ENCODE measurements at places on chromosomes 7 and 10.

GRCh38 chr7:20217193-20217948 is at the start of gene MACC1:
Gene MACC1, minus strand, starts transcription at chr7:20217384. Its CDS starts 55,522 bp downstream, at chr7:20161862.
- peak; percentile 16 for DNase-seq

GRCh38 chr10:132259702-132260482 is 47.9 kb downstream of the STK32C start:
- no peak for DNase-seq

GRCh38 chr10:131315344-131315743 is 3.8 kb upstream of the TCERG1L start:
- DNase-seq = no peak

DNA sequence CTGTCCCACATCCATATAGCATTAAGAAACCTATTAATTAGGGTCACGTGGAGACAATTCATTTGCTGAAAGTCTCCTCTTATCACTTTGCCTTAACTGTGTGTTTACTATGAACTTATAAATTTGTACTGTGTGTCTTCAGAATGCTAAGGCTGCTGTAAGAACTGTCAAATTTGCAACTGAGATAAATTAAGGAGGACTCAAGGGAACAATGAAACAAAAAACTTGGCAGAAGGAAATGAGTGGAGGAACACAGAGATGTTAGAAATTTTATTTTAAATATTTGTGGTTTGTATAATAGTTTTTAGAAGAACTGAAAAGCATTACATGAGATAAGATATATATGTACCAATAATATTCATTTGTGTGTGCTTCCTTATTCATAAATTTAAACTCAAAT is 1005.3 kb upstream of the SORCS1 start:
- DNase-seq = no peak

GRCh38 chr7:18666107-18666728 is 170.7 kb downstream of the HDAC9 start:
- DNase-seq = peak; percentile 62

DNA sequence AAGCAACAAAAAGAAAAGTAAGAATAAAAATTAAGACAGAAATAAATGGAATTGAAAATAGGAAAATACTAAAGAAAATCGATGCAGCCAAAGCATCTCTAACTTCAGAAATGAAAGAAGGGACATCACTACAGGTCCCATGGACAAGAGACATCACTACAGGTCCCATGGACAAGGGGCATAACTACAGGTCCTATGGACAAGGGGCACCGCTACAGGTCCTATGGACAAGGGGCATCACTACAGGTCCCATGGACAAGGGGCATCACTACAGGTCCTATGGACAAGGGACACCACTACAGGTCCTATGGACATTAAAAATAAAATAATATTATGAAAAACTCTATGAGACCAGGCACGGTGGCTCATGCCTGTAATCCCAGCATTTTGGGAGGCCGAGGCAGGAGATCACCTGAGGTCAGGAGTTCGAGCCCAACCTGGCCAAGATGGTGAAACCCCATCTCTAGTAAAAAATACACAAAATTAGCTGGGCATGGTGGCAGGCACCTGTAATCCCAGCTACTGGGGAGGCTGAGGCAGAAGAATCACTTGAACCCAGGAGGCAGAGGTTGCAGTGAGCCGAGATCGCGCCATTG is 101.0 kb upstream of the DNAAF5 start:
- no peak for DNase-seq

DNA sequence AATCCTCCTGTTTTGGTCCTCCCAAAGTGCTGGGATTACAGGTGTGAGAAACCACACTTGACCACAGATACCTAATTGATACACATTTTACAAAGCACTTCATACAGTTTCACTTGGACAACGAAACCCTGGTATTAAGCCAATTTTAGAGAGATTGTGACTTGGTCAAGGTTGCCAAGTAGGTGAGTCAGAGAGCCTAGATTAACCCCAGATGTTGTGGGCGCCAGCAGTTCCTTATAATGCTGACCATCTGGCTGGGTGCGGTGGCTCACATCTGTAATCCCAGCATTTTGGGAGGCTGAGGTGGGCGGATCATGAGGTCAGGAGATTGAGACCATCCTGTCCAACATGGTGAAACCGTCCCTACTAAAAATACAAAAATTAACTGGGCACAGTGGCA is 4.9 kb upstream of the PHKG1 start:
- no peak for DNase-seq

DNA sequence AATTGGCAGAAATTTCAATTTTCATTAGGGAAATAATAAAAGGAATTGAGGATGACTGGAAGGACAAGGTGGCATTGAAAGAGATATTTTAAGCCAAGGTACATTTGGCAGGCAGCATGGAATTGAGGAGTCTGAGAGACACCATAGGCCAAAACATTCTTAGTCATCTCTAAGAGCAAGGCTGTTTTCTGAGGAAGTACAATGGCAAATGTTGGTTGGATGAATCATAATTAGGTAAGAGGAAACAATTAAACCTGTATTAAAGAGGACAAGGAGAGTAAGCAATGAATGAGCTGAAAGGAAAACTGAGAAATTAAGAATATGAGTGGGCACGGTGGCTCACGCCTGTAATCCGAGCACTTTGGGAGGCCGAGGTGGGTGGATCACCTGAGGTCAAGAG is 86.3 kb downstream of the MRPL32 start:
- no peak for DNase-seq
